ENCODE measurements at places on chromosomes 2 and 18.

DNA sequence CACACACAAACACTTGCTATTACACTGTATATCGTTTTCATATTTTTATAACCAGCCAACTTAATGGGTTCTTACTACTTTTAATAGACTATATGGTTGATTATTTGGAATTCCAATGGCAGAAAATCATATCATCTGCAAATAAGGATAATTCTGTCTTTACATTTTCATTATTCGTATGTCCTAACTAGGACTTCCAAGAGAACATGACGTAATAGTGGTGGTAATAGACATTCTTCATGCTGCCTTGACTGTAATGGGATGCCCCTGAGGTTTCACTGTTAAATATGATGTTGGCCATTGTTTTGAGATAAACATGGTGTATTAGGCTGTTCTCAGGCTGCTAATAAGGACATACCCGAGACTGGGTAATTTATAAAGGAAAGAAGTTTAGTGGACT lies 45.2 kb downstream of the DYNAP start:
- no peak for DNase-seq

GRCh38 chr2:46150445-46150955 lies 146.7 kb upstream of the EPAS1 start:
- no peak for DNase-seq

- no peak for DNase-seq
These were observed 84.1 kb downstream of the EPAS1 start for GRCh38 chr2:46381263-46381849.

DNA sequence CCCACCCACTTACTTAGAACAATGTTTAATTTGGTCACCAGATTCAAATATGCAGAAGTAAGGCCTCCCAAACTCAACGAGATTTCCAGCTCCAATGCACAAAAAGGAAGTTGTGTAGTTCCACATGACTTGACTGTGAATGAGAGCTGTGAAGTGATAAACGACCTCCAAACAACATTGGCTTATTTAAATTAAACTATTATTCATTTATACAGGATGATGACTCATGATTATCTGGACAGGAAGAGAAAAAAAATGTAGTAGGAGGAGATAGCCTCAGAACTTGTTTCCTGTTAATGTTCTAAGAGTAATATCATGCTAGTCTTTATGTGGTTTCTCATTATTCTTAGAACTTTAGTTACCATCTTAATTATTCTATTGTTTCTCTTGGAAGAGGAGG lies 237.3 kb downstream of the C1D start:
- no peak for DNase-seq

GRCh38 chr2:64212346-64212745 lies 68.1 kb upstream of the PELI1 start:
- DNase-seq, result no peak

DNA sequence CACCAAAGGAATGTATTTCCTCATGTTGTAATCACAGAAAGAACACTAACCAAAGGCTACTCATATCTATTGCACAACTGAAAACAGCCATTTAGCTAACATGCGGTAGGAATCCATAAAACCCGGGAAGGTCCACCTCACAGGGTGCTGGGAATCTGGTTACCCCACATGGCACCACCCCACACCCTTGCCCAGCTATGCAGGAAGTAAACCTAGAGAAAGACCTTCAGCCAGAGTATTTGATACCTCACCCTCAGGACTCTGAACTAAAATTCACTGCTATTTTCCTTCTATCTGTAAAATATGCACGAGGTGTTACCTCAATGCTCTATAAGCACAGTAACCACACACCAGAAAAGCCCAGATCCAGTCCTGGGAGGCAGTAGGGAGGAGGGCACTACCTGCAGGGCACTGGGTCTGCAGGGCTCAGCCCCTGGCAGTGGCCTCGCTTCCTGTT lies 45.8 kb downstream of the PTPN2 start:
- no peak for DNase-seq

DNA sequence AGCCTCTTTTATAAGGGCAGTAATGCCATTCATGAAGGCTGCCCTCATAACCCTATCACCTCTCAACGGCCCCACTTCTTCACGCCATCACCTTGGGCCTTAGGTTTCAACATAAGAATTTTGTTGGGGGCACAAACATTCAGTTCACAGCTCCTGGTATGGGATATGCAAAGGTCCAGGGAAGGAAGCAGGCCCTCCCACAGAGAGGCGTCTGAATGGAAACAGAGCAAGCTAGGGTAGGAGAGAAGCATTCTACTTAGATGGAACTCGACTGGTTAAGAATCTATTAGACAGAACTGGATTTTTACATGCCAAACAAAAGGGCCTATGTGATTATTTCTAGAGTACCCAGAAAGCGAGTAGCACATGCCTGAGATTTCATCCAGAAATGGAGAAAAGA lies 42.8 kb downstream of the PROKR1 start:
- no peak for DNase-seq

GRCh38 chr2:149884871-149885270 lies 297.3 kb upstream of the MMADHC start:
- DNase-seq, result no peak

GRCh38 chr2:190579915-190580846 lies 45.7 kb upstream of the NEMP2 start:
- no peak for DNase-seq

DNA sequence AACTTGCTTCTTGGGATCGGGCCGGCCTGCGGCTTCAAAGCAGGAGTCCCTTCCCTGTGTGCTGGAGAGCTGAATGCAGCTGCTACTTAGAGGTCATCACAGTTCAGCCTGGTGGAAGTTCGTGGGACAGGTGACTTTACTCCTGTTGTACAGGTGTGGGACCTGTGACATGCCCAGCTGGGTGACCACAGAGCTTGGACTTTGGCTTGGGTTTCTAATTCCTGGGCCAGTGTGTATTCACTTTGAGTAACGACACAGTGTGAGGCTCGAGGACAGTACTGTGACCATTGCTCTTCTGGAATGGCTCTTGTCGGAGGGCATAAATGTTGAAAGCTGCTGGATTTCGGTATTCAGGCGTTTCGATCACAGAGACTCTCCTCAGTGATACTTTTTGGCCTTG lies 114.5 kb downstream of the STPG4 start:
- no peak for DNase-seq

DNA sequence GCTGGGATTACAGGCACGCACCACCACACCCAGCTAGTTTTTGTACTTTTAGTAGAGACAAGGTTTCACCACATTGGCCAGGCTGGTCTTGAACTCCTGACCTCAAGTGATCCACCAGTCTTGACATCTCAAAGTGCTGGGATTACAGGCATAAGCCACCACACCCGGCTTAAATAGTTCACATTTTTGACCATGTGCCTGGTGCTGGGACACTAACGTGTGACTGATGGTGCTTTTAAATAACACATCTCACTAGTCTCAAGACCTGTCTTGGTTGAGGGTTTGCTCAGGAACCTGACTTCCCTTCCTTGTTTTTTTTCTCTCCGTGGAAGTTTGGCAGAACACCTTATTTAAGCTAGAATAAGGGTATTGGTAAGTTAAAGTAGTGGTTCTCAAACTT lies 8.5 kb downstream of the FMNL2 start:
- DNase-seq, result no peak

GRCh38 chr2:25081237-25081790 lies 39.4 kb downstream of the EFR3B start:
- DNase-seq, result no peak
